ENCODE measurements at places on chromosomes 7 and 10.

DNA sequence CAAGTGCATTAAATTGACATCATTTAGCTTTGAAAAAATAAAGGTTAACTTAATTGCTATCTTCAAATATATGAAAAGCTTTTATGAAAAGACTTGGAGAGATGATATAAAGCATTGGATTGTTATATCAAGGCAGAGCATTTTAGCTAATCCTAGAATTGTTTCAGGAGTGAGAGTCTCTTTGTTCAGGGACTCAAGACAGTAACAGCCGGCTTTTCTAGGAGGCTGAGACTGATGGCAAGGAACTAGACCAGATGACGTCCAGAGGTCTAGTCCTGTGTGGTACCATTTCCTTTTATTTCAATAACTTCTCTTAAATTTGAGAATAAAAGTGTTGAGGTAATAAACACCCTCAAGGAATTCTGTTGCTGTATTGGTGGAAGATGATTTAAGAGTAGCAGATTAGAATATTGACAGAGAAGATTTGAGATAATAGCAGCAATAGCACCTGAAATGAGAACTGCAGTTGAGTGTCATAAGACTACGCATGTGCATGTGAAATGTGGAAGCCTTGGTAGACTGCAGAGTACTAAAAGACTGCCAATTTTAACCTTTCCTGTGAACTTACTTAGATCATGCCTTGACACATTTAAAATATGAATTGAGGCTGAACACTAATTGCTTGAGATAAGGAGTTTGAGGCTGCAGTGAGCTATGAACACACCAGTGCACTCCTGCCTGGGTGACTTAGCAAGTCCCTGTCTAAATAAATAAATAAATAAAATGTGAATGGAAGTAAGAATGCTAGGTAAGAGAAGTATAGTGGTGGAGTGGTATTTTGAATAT lies 79.6 kb downstream of the ZNRF2 start:
- no peak for DNase-seq

DNA sequence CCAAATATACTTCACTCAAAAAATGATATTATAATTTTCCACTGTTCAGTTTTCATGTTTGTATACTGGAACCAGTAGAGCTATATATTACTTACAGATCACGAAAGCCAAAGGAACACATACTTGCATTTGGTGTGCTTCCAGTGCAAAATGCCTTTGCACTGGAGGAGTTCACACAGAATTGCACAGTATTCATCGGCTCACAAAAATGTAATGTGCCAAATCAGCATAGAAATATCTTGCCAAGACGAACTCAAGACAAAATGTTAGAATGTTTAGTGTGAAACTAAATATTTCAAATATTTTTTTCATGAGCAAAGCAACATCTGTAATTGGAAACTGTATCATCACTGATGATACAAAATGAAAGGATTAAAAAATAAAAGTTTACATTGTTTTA lies 646.2 kb upstream of the SEMA3D start:
- DNase-seq = no peak

GRCh38 chr7:86733783-86734182 lies 90.1 kb downstream of the GRM3 start:
- DNase-seq = no peak

- no peak for DNase-seq
Measured at GRCh38 chr10:12358863-12359564, 9.7 kb downstream of the CAMK1D start.

DNA sequence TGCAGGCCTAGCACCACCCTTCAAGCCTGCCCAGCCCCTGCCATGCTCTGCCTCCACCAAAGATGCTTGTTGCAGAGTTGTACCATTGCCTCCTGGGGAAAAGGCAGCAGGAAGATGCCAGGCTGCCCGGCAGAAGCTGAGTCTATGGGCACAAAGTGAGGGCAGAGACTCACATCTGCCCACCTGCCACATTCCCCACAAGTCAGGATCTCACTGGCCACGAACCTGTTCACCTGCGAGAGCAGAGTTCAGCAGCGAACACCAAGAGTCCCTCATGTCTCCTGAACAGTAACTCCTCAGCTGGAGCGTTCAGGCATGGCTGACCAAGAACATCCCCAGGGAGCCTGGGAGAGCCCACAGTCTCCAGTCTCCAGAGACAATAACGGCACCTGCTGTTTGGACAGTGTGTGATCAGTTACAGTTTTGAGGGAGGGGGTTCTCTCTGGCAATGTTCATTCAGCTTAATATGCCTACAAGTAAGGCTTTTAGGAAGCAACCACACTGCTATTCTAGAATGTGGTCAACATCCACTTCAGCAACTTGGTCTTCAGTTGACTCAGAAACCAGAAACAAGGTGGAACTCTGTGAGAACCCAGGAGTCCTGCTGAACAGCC lies 78.5 kb downstream of the GRID1 start:
- DNase-seq = no peak

DNA sequence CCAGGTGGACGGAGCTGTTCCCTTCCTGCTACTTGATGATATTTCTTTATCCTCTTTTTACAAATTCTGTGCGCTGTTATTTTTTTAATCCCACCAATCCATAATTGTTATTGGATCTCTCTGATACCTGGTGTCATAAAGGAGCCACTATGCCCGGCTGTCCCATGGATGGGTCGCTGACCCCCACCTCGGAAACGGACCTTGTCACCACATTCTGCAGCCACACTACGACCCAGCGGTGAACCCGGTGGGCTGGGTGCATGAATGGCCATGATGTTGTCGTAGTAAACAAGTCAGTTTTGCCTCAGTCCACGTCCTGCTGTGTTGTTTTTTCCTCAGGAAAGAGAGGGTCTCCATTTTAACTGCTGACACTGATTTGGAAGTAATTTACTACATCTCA lies 112.2 kb downstream of the PKD1L1 start:
- no peak for DNase-seq
